Glutamatergic neuron (in vitro differentiated cells): ENCODE measurements at places on chromosomes 6 and 20. TPM values are rescaled to one million over a fixed set of nuclear protein-coding genes. Genes with fewer than 3 reads are reported as not detected.

Gene PRR18
- not detected for total RNA-seq

DNA sequence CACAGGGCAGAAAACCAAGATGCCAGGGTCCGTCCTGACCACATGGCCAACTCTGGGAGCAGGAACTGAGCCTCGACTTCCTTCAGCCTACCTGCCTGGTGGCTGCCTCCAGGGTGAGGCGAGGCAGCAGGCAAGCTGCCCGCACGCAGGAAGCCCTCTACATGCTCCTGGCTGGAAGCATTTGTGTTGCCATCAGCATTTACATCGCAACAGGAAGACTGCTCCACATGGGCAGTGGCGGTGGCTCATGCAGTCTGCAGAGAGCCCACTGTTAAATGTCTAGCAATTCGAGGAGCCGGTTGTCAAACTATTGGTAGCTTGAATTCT lies 233.8 kb downstream of the SYNDIG1 start:
- H3K27ac ChIP-seq, result no peak overlapping the region
- H3K4me1 ChIP-seq, result no peaks in the 10 kb centered on the region
- H3K36me3 ChIP-seq, result no peaks in the 10 kb centered on the region
- DNase-seq, result no peak
- H3K4me3 ChIP-seq, result no peak overlapping the region

GRCh38 chr6:161192636-161193411 lies 81.0 kb downstream of the AGPAT4 start:
- H3K27me3 ChIP-seq, result peaks cover 4% of the 10 kb centered on the region
- no peak overlapping the region for H3K4me3 ChIP-seq
- H3K36me3 ChIP-seq, result peaks cover 31% of the 10 kb centered on the region
- no peak for DNase-seq

Gene ARMH2
- total RNA-seq, result 0.54 TPM

DNA sequence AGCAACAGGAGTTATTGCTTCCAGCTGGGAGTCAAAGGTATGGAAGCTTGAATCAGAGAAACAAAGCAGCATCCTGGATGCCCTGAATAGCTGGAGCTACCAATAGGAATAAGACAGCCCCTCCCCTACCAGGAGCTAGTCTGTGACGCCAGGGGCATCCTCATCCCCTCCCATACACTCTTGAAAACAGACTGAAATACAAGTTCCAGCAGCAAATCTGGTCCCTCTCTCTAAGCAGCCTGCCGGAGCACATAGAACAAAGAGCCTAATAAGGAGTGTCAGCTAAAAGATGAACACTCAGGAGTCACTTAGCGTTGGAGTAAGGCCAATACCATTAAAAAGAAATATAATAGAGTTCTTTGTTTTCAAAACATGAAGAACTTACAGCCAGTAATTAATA lies 25.6 kb downstream of the FILIP1 start:
- DNase-seq, result no peak
- no peak overlapping the region for H3K4me3 ChIP-seq
- H3K27me3 ChIP-seq, result peaks cover 1% of the 10 kb centered on the region
- peaks cover 6% of the 10 kb centered on the region for H3K4me1 ChIP-seq

DNA sequence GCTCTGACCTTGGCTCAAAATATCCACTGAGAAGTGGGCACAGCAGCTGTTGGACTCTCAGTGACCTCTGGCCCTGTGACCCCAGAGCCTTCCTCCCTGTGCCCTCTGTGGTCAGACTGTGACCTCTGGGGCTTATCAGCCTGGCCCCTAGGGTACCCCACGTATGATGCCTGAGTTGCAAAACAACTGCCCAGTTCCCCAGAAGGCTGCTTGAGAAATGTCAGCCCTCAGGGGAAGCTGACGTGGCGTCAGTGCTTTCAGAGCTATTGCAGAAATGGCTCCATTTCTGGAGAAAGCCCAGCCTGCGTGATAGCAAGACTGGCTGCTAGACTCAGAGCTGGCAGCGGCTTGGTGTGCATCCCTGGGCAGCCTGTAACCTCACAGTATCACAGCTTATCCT lies 31.5 kb upstream of the TGM2 start:
- H3K27me3 ChIP-seq, result peaks cover 3% of the 10 kb centered on the region
- no peak overlapping the region for H3K4me3 ChIP-seq
- H3K4me1 ChIP-seq, result peaks cover 2% of the 10 kb centered on the region
- H3K36me3 ChIP-seq, result peaks cover 5% of the 10 kb centered on the region

DNA sequence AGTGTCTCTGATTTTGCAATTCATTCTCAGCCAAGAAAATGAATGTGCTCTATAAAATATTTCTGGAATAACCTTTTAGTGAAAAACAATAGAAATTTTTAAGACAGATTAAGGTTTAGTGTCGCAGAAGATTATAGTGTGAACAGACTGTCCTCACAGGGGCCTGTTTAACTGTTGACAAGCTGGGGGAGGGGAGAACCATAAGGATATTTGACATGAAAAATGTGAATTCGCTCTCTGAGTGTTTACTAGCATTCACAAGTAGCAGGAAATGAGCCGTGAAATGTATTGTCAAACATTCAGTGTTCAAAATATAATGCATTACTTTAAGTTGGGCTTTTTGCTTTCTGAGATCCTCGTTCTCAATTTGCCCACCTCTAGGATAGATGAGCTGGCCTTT lies 134.8 kb upstream of the TSHZ2 start:
- no peak for DNase-seq
- H3K4me3 ChIP-seq, result no peak overlapping the region
- no peaks in the 10 kb centered on the region for H3K4me1 ChIP-seq
- no peaks in the 10 kb centered on the region for H3K36me3 ChIP-seq
- peaks cover 2% of the 10 kb centered on the region for H3K27me3 ChIP-seq

Gene SLC26A8
- total RNA-seq, result 0.29 TPM

DNA sequence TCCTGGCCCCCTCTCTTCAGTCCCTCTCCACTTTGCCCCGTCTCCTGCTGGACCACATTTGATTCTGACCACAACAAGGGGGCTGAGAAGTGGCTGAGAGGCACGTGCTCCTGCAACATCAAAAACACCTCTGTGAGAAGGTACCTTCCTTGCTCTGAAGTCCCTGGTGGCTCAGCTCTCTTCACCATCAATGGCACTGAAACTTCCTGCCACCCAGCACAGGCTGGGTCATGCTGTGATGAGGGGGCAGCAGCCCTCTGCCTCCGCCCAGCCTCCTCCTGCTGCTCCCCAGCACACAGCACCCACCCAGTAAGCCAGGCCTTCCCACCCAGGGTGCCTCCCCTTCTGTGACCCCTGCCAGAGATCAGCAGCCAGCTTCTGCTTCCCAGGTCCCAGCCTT lies 10.3 kb downstream of the ZMYND8 start:
- DNase-seq, result no peak
- peaks cover 5% of the 10 kb centered on the region for H3K4me1 ChIP-seq
- H3K36me3 ChIP-seq, result no peaks in the 10 kb centered on the region
- no peak overlapping the region for H3K4me3 ChIP-seq

Gene PTCRA
- not detected for total RNA-seq

- no peak overlapping the region for H3K27ac ChIP-seq
- peak; percentile 41 for DNase-seq
- H3K4me3 ChIP-seq, result no peak overlapping the region
- peaks cover 1% of the 10 kb centered on the region for H3K27me3 ChIP-seq
- H3K36me3 ChIP-seq, result peaks cover 11% of the 10 kb centered on the region
Measured at GRCh38 chr6:146965110-146965689, 239.0 kb upstream of the STXBP5 start.

GRCh38 chr6:137006056-137006455 lies 38.7 kb downstream of the IL20RA start:
- no peak overlapping the region for H3K4me3 ChIP-seq
- H3K4me1 ChIP-seq, result no peaks in the 10 kb centered on the region
- no peaks in the 10 kb centered on the region for H3K36me3 ChIP-seq

Gene SRXN1
- 6.3 TPM for total RNA-seq

Gene RBPJL
- total RNA-seq, result not detected

Gene DEFB116
- not detected for total RNA-seq

Gene FNDC11
- 9.3 TPM for total RNA-seq

GRCh38 chr20:21126581-21126870 lies 644 bp downstream of the KIZ start:
- peaks cover 9% of the 10 kb centered on the region for H3K4me1 ChIP-seq
- peaks cover 2% of the 10 kb centered on the region for H3K27me3 ChIP-seq
- no peak for DNase-seq
- peak overlapping the region; percentile 69 for H3K27ac ChIP-seq
- H3K4me3 ChIP-seq, result peak overlapping the region; percentile 95

GRCh38 chr20:25676164-25676809 lies 20.4 kb downstream of the ZNF337 start:
- no peak for DNase-seq
- H3K4me1 ChIP-seq, result no peaks in the 10 kb centered on the region
- H3K4me3 ChIP-seq, result no peak overlapping the region
- H3K27ac ChIP-seq, result no peak overlapping the region
- H3K27me3 ChIP-seq, result no peaks in the 10 kb centered on the region

DNA sequence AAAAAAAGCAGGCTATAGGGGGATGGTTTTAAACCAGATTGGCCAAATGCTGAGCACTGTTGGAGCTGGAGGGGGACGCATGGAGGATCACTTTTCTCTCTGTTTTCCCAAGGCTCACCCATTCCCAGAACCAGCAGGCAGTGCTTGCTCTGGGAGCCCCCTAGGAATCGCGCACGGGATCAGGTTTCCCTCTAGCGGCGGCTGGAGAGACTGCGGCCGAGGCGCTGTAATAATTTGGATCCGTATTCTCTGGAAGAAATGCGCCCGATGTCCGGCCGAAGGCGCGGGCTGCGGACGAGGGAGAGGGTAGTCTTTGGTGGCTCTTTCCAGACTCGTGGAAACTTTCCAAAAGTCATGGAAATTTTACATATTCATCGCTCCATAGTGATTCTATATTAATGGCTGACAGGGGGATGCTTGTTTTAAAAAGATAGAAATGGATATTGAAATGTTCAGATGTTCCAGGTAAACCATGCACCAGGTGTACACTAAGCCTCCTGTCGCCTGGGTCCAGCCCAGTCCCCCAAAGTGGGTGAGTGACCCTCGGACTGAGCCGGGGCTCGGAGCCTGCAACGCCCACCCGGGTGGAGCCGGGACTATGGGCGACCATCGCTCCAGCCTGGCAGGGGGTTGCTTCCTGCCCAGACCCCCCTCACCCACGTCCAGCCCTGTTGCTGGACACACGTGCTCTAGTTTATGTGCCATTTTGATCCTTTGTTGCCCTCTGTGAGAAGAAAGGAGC lies 78.7 kb upstream of the PHACTR3 start:
- no peak overlapping the region for H3K4me3 ChIP-seq
- no peaks in the 10 kb centered on the region for H3K36me3 ChIP-seq
- H3K27ac ChIP-seq, result no peak overlapping the region
- peaks cover 7% of the 10 kb centered on the region for H3K4me1 ChIP-seq

GRCh38 chr6:113649276-113649675 lies 207.9 kb upstream of the MARCKS start:
- DNase-seq, result no peak
- H3K36me3 ChIP-seq, result no peaks in the 10 kb centered on the region

GRCh38 chr6:2949536-2950083 lies 21.8 kb downstream of the SERPINB6 start:
- no peak overlapping the region for H3K27ac ChIP-seq
- H3K27me3 ChIP-seq, result peaks cover 2% of the 10 kb centered on the region
- H3K4me1 ChIP-seq, result peaks cover 6% of the 10 kb centered on the region
- DNase-seq, result no peak
- no peak overlapping the region for H3K4me3 ChIP-seq
- H3K36me3 ChIP-seq, result no peaks in the 10 kb centered on the region

Gene HMGCLL1
- total RNA-seq, result 6.3 TPM

DNA sequence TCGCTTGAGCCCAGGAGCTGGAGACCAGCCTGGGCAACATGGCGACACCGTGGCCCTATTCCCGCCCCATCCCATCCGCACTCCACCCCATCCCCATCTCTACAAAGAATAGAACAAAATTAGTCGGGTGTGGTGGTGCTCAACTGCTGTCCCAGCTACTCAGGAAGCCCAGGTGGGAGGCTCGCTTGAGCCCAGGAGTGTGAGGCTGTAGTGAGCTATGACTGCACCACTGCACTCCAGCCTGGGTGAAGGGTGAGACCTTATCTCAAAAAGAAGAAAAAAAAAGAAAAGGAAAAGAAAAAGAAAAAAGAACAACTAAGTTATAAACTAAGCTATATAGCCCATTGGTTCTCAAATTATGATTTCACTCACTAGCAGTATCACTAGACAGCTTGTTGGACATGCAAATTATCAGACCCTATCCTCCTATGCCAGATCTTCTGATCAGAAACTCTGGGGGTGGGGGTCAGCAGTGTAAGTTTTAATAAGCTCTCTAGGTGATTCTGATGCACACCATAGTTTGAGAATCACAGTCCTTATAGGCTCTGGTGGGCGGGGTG lies 491 bp upstream of the ITCH start:
- H3K36me3 ChIP-seq, result no peaks in the 10 kb centered on the region
- H3K4me1 ChIP-seq, result peaks cover 12% of the 10 kb centered on the region
- H3K27me3 ChIP-seq, result peaks cover 2% of the 10 kb centered on the region
- H3K27ac ChIP-seq, result no peak overlapping the region
- H3K4me3 ChIP-seq, result peak overlapping the region; percentile 99

Gene MYO6
- total RNA-seq, result 72.2 TPM

DNA sequence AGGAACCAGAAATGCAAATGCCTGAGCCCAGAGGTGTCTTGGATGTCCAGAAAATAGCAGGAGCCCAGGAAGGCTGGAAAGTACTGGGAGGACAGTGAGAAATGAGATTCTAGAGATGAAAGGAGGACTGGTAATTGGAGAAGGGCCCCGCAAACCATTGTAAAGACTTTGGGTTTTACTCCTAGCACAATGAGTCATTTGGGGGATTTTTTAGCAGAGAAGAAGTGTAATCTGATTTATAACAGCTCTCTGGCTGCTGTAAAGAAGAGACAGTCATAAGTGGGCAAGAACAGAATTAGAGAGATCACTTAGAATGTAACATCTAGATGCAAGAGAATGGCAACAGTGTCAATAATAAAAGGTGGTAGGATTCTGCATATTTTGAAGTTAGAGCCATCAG lies 40.2 kb downstream of the SLC35F1 start:
- peaks cover 12% of the 10 kb centered on the region for H3K4me1 ChIP-seq
- H3K4me3 ChIP-seq, result no peak overlapping the region
- H3K27ac ChIP-seq, result no peak overlapping the region
- no peaks in the 10 kb centered on the region for H3K27me3 ChIP-seq
- DNase-seq, result no peak

DNA sequence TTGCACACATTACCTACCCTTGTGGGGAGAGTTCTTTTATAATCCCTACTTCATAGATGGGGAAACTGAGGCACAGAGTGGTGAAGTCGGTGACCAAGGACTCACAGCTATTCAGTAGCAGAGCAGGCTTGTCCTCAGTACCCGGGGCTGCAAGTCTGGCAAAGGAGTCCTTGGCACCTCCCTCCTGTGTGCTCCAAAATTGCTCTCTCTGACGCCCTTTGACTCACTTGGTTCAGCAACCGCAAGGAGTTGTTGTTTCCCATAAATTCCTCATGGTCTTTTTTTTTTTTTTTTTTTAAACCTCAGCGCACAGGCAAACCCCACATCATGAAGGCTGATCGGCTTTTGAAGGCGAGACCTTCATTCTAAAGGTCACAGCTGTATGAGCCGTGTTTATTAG lies 143.2 kb downstream of the CEBPB start:
- H3K4me3 ChIP-seq, result no peak overlapping the region
- no peaks in the 10 kb centered on the region for H3K36me3 ChIP-seq
- H3K27ac ChIP-seq, result no peak overlapping the region

DNA sequence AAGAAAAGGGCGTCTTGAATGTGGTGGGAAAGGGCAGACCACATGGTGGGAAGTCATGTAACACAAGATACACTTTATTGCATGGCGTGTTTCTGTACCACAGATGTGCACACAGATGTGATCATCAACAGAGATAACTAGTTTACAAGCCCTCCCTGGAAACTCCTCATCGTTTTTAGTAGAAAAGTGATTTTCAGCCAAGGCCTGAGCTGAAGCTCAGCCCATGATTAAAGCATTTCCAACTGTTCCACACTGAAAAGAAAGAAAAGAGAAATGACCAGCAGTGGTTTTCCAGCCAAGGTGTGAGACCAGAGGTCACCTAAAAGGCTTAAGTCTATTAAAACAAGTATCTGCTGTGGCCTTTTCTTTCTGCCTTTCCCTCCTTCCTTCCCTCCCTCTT lies 463.9 kb upstream of the JAG1 start:
- no peaks in the 10 kb centered on the region for H3K36me3 ChIP-seq
- no peak overlapping the region for H3K4me3 ChIP-seq
- no peak overlapping the region for H3K27ac ChIP-seq
- no peaks in the 10 kb centered on the region for H3K27me3 ChIP-seq
- no peak for DNase-seq

Gene TAF11
- total RNA-seq, result 48.5 TPM
